Forelimb muscle (tissue), 1 donor: ENCODE measurements at places on chromosomes 13 and 19. TPM values are rescaled to one million over a fixed set of nuclear protein-coding genes. Genes with fewer than 3 reads are reported as not detected.

Gene SIGLEC5
- polyA plus RNA-seq = 0.71 TPM

Gene HIF3A
- polyA plus RNA-seq = 330 TPM

Gene ZNF554
- polyA plus RNA-seq = 5.3 TPM

Gene NLRP7
- polyA plus RNA-seq = not detected

Gene SMIM44
- not detected for polyA plus RNA-seq

Gene ATP4B
- 0.09 TPM for polyA plus RNA-seq

GRCh38 chr19:20999731-21000352 lies 20.6 kb upstream of the ZNF430 start:
- peak; percentile 92 for DNase-seq

DNA sequence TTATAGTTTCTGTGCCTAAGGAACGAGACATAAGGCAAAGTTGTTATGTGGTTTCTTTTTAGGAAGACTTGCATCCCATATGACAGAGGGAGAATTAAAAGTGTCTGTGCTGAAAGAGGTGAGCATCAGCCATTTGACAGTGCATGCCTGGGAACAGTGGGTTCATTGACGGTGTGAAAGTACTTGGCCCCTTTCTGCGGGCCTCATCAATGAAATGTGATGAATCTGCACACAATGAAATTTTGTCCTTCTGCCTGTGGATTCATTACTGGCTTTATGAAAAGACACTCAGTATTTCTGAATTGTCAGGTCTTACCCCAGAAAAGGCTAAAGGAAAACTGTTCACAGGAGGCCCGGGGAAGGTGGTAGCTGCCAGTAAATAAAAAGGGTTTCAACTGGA lies 295.8 kb downstream of the FOXO1 start:
- no peak for DNase-seq

DNA sequence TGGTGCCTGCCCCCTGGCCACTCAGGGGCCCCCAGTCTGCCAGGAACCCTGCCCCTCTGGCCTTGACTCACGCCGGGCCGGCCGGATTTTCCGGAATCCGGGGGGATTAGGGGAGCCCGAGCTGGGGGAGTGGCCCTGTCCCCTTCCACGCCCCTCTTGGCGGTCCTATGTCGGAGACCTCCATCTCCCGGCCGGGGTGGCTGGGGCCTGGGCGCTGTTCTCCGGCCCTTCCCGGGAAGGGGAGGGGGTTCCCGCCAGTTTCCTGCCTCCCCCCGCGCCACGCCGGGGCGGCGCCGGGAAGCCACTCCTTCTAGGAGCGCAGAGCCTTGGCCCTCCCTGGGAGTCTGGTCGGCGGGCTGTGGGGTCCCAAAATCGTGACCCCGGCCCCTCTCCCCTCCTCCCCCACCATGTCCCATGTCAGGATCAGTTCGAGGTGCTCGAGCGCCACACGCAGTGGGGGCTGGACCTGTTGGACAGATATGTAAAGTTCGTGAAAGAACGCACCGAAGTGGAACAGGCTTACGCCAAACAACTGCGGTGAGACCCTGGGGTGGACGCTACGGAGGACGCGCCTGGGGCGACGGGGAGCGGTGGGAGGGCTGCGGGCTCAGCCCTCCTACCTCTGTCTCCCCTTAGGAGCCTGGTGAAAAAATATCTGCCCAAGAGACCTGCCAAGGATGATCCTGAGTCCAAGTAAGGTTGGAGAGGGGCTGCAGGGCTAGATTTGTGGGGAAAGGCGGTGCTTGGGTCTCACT lies 1.3 kb downstream of the TRIP10 start:
- DNase-seq = no peak

- DNase-seq = no peak
Measured at GRCh38 chr19:12924621-12925310, 5.7 kb upstream of the SYCE2 start.

DNA sequence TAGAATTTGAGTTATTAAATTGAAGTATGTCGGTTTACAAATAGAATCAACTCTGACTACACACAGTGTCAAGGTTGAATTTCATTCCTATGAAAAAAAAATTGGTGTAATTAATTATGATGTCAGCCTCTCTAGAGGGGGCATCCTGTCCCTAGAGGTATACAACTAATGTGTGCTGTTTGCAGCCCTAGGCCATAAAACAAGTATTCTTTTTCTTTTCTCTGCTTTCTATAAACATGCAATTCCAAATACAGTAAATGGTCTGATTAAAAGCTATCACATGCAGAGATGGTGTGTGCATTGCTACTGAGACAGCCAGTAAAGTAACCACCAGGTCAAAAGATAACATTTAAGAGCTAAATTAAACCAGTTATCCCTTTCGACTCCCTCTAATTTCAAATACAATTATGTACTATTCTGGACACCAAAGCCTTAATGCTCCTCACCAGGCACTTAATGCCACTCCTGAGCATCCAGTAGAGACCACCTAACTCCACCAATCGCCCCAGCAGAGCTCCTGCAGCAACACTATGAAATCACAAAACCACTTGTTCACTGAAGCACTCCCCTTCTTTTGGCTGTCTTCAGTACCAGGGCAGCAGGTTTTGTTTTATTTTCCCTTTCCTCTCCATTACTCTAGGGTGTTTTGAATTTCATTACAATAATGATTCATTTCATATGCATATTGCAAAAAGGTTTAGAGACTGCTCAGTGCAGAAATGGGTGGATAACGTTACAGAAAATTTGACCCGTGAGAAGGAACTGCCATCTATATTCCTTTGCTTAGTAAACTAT lies 426.9 kb downstream of the PCDH9 start:
- DNase-seq = no peak

- DNase-seq = no peak
Measured at GRCh38 chr13:52949742-52950141, 78.9 kb upstream of the OLFM4 start.

DNA sequence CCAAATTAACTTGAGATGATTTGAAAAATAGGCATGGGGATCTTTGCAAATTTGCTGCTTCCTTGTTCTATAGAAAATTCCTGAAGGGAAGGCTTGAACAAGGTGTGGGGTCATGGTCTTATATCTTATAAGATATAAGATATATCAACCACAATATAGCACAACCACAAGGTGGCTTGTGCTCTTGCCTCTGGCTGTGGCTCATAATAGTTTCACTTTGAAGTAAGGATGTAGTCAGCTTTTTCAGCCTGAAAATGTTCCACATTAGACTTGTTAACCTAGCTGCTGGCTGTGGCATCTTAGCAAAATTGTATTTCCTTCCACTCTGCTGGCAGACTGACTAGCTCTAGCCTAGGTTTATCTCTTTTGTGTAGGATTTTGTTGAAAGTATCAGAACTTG lies 169.7 kb downstream of the KLF5 start:
- DNase-seq = no peak
